Fibroblast of skin of abdomen (primary cell): ENCODE measurements at places on chromosomes 1 and 21.

DNA sequence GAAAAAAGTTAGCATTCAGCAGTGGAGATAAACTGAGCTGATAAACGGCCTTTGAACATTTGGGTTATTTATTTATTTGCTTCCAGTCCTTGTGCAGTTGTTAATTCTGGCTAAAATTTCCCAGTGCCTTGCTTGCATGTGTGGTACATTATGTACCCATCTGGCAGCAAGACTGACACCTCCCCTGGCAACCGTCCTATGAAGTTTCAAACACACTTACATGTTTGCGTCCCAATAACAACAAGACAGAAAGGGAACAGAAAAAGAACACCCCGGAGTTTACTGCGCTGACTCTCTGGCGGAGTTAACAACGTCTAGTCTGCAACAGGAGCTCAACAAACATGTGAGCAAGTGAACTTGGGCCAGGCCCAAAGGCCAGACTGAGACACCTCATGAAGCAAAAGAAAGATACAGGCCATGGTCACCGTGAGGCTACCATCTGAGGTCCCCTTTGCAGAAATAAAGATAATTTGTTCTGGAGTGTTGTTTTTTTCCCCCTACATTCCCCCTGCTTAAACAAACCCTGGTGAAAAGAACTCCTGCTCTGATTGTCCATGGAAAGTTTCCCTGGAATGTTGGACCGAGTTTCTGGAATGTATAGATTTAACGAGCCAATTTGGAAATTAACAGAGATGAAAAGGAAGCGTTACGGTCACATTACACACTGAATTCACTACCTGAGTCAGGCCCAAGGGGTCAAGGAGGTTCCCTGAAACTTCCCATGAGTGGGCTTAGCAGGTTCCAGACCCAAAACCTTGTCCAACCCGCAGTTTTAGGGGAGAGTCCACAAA is 33.4 kb downstream of the TRABD2B start:
- no peak for DNase-seq

GRCh38 chr1:235710687-235711086 is 61.1 kb upstream of the GNG4 start:
- DNase-seq, result no peak

GRCh38 chr1:98035602-98036002 is 114.8 kb upstream of the DPYD start:
- no peak for DNase-seq

- DNase-seq, result peak; percentile 86
Measured at GRCh38 chr1:172951730-172952365, 98.9 kb downstream of the TNFSF18 start.

DNA sequence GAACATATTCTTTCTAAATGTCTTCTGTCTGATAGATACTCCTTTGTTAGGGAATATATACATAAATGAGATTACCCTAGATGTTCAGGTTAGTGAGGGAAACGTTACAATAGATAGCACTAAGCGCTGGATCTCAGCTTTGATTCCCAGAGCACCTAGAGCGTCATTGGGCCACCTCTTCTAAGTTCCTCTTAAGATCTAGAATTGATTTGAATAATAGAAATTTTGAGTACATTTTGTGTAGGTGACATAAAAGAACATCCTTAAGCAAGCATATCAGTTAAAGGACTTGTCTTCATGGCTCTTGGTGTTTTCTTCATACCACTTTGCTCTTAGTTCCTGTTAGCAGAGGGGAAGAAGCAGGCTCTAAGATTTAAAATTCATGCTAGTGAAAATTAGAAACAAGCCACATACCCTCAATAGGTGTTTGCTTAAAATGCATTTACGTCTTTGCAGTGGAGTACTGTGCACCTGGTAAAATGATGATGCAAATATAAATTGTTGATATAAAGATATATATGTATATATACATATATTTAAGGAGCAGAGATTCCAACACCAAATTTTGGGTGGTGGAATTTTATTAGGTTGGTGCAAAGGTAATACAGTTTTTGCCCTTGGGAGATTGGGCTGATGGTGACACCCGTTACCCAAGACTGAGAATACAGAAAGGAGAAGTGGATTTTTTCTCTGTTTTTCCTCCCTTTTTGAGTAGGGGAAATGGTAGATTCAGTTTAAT is 47.1 kb downstream of the DYRK1A start:
- DNase-seq, result no peak

DNA sequence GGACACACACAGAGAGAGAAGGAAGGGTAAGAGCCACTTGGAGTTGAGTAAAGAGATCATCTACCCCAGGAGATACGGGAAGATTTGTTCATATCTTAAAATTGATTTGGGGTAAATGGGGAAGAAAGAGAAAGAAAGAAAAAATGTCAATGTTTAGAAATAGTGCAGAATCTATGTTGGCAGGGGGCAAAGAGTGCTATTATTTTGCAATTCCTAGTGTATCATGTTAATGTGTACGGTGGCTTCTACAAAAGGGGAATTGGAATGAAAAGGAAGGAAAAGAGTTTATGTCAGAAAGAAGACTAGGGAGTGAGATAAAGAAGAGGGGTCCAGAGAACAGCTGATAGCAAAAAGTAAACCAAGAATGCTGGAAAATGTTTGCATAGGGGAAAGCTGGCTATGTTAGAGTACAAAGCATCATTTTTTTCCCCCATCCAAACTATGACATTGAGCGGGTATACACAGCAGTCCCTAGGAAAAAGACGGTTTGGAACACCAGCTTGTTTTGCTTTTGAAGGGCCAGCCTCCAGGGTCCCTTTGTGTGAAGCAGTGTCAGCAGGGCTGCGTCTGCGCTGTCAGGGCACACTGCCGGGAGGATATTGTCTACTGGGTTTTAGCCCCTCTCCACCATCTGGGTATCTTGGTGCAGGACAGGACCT is 10.8 kb downstream of the LRRC8D start:
- no peak for DNase-seq

DNA sequence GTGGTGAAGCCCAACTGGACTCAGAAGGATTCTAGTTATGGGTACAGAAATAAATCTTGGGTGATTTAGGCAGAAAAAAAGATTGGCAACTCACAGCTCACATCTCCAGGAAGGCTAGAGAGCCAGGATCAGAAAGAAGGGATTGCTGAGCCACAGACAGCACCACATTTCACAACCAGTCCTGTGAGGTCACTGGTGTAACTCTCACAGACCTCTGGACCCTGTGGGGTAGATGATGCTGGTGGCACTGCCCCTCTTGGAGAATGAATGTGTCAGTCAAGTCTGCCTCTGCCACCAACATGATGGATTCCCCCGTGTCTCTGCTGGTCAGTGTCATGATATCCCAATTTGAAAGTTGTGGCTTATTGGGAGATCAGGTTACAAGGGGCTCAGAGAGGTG is 70.9 kb upstream of the HMCN1 start:
- no peak for DNase-seq

GRCh38 chr1:43781574-43781973 is 74.2 kb downstream of the ST3GAL3 start:
- DNase-seq, result no peak

GRCh38 chr1:10525208-10525607 is 50.5 kb downstream of the PEX14 start:
- no peak for DNase-seq

DNA sequence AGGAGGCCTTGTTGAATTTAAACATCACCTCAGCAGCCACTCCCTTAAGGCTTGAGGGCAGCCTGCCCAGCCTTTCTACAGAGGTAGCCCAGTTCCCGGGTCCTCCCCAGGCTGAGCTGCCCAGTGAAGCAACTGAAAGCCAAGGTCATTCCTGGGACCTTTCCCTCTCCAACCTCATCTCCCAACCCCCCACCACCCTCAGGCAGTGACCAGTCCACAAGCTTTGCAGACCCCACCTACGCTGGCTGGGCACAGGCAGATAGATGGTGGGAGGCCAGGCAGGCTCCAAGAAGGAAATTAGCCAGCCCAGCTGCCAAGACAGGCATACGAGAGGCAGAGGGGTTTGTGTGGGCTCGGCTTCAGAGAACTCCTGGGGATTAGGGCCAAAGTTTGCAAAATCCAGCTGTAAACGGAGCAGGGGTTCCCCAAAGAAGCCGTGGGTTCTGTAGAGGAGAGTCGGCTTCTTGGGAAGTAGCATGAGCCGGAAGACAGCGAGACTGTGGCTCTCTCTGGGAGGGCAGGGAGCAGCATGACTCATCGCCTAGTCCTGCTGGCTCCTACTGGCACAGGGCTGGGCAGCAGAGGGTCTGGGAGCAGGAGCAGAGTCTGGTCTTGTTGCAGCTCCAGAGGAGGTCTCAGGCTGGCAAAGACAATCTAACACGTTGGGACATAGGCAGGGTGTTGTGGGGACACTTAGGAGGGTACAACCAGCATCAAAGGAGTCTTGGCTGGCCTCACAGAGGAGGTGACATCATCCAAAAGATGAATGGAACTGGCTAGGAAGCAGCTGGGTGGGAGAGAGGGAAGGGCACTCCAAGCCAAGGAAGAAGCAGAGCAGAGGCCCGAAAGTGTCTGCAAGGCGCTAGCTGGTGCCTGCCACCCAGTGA is 2.8 kb upstream of the ZC3H12A start:
- peak; percentile 88 for DNase-seq

GRCh38 chr1:2129256-2129943 is 65.2 kb downstream of the FAAP20 start:
- DNase-seq, result no peak

- no peak for DNase-seq
Measured at GRCh38 chr1:233673947-233674431, 60.1 kb downstream of the KCNK1 start.

DNA sequence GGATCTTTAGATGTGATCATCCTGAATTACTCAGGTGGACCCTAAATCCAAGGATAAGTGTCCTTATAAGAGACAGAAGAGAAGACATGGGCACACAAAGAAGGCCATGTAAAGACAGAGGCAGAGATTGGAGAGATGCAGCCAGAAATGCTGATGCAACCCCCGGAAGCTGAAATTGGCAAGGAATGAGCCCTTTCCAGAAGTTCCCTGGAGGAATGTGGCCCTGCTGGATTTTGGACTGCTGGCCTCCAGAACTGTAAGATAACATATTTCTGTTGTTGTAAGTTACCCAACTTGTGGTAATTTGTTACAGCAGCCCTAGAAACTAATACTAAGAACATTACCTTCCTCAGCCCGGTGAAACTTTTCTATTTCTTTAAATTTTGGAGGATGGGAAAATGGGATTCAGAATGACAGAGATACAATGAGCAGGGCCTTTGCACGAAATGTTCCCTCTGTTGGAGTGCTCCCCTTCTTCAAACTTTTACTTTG is 11.2 kb upstream of the PLPP3 start:
- peak; percentile 42 for DNase-seq

DNA sequence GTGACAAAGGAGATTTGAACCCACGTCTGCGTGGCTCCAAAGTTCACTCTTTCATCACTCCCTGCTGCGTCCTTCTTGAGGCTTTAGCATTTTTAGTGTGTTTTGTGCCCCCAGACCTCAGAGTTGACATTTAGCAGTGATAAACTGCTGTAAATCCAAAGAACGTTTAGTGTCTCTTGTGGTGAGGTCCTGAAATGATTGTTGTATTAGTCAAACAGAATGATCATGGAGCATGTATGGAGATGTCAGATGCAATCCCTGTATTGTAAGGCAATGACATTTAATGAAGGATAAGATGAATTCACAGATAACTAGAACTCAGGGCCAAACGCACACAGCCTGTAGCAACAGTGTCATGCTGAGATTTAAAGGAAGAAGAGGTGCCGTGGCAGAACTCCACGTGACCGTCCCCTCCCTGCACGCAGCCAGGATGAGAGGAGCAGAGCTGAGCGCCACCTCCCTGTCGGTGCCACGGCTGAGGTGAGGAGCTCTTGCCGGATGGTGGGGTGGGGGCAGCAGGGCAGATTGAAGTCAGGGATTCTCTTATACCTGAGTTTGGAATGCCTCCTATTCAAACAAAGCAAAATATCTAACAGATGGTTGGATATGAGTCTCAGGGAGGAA is 30.1 kb downstream of the NTPCR start:
- DNase-seq, result peak; percentile 55

- DNase-seq, result no peak
Measured at GRCh38 chr1:225577241-225577640, 75.7 kb downstream of the ENAH start.

GRCh38 chr1:2379733-2380404 is 11.5 kb downstream of the MORN1 start:
- no peak for DNase-seq

GRCh38 chr21:36688324-36688723 is 10.6 kb upstream of the SIM2 start:
- no peak for DNase-seq

- DNase-seq, result peak; percentile 28
Measured at GRCh38 chr1:190001187-190001586, 476.5 kb downstream of the BRINP3 start.

GRCh38 chr21:26397545-26397944 is 175.5 kb downstream of the CYYR1 start:
- no peak for DNase-seq

GRCh38 chr21:15028186-15028585 is 36.6 kb downstream of the NRIP1 start:
- DNase-seq, result no peak

- no peak for DNase-seq
Measured at GRCh38 chr1:182713939-182714338, 29.6 kb upstream of the RGS8 start.
